ENCODE measurements at places on chromosomes 5 and 9.

DNA sequence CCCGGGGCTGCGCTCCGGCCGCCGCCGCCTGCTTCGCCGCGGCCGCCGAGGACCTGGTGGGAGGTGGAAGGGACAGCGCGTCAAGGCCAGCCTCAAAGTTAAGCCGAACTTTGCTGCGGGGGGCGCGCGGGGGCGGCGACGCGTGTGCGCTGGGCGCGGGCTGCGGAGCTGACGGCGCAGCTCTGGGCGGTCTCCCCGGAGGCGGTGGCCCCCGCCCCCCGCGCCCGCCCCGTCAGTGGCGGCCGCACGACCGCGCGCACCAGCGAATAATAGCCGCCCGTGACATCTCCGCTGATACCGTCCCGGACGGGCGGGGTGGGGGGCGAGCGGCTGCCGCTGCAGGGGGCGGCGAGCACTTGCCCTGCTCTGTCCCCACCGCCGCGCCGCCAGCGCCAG lies 579 bp upstream of the FAM78A start:
- DNase-seq, result no peak

DNA sequence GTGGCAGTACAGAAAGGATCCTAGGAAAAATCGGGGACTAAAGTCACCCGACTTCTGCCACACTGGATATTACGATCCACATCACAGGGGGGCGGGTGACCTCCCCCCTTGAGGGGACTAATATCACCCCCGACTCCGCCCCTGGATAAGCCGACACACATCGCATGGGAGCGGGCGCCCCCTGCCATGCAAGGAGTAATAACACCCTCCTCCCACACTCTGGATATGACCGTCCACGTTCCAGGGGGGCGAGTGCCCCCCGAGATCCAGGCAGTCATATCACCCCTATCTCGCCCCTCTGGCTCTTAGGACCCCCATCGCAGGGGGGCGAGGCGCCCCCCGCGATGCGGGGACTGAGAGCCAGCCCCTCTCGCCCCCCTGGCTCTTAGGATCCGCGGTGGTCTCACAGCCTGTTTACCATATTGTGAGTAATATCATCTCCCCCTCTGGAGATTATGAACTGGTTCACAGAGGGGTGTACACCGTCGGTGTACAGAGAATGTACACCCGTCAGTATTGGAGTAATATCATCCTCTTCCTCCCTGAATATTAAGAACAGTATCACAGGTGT lies 423.0 kb downstream of the DIRAS2 start:
- DNase-seq, result no peak

DNA sequence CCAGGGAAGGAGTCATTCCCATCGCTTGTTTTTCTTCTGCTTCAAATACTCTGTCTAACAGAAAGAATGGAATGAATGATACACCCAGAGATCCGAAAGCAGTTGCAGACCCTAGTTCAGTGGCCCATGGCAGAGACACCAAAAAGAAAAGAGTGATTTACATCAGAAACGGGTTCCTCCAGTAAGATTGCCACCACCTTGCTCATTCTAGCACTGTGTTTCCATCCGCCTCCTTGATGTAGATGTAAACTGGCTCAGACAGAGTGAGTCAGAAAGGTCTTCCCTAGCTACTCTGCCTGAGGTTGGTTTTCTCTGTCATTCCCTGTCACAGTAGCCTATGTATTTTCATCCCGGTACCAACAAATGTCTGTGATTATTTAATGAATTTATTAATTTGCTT lies 15.9 kb upstream of the CLINT1 start:
- peak; percentile 11 for DNase-seq

DNA sequence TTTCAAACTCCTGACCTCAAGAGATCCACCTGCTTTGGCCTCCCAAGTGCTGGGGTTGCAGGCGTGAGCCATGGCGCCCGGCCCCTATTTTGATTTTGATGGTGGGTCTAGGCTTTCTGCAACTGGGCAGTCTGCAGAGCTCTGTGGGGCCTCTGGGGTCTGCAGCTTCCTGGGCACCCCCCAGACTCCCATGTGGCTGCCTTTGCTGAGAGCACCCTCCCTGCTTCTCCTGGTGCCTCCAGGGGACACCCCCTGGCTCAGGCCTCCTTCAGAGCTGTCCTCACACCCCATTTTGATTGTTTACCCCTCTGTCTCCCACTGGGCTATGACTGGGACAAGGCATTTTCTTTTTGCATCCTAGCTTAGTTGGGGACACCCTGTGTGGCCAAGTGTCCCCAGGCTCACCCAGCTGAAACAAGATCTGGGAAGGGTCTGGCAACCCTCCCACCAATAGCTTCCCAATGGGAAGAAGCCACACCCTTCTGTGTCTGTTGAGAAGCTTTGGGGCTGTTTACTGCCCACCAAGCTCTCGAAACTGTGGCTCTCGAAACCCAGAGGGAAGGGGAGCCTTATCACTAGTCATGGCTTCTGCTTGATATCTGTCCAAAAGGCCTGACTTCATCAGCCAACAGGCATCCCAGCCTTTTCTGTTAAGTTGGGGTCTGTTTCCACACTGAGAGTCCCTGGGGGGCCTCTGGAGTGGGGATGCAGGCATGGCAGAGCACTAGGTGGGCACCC lies 204.4 kb upstream of the IER5L start:
- no peak for DNase-seq

DNA sequence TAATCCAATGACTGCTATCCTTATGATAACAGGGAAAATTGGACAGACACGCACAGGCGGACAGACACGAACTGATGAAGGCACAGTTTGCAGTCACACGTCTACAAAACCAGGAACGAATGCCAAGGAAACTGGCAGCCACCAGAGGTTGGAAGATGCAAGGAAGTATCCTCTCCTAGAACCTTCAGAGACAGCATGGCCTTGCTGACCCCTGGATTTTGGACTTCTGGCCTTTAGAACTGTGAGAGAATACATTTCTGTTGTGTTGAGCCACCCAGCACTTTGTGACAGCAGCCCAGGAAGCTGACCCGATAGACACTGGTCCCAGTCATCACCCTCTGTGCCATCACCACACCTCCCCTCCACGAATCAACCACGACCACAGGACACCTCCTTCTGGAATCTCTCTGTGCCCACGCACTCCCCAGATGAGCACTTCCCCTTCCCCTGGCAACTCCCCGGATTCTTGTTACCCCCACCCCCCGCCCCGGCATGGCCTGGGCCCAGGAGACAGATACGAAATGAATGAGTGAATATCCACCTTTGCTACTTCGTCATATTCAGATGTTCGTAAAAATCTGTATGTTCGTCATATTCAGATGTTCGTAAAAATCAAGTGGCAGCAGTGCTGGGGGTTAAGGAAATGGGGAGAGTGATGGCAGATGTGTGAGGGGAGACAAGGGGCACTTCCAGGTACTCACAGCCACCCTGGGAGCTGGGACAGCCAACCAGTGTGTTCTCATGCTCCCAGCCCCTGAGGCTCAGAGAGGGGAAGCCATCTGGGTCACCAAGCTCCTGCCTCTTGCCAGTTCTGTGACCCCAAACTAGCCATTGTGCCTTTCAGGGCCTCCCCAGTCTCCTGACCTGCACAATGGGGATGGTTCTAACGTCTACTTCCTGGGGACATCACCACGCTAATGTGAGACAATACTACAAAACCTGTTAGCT lies 18.5 kb downstream of the GBGT1 start:
- no peak for DNase-seq

GRCh38 chr5:171820561-171820960 lies 34.9 kb downstream of the SMIM23 start:
- no peak for DNase-seq

All from osteocyte (in vitro differentiated cells).